Hair follicular keratinocyte (primary cell): ENCODE measurements at places on chromosomes 6 and 20. TPM values are rescaled to one million over a fixed set of nuclear protein-coding genes. Genes with fewer than 3 reads are reported as not detected.

TMEM217 gene
- total RNA-seq: 0.23 and 1.2 TPM in 2 replicates

OR2J3 gene
- not detected in 2 replicates for total RNA-seq

SNAI1 gene
- 0.04 TPM in 1 of 2 replicates, not detected in the other for total RNA-seq

CPNE5 gene
- 0.08 TPM in 1 of 2 replicates, not detected in the other for total RNA-seq

HSD17B8 gene
- 27.4 and 46.2 TPM in 2 replicates for total RNA-seq

GRM1 gene
- not detected in 2 replicates for total RNA-seq

KHDC1 gene
- total RNA-seq: 2.0 and 2.2 TPM in 2 replicates

THBS2 gene
- 177 and 216 TPM in 2 replicates for total RNA-seq

HSPA1A gene
- 37.6 and 59.1 TPM in 2 replicates for total RNA-seq

DLL1 gene
- 19.4 and 37.1 TPM in 2 replicates for total RNA-seq

CCND3 gene
- total RNA-seq: 56.8 and 66.6 TPM in 2 replicates
